ENCODE measurements at places on chromosomes 11 and 22.
A peak's percentile ranks its signal among the peaks of the same experiment; 100 is the strongest.

DNA sequence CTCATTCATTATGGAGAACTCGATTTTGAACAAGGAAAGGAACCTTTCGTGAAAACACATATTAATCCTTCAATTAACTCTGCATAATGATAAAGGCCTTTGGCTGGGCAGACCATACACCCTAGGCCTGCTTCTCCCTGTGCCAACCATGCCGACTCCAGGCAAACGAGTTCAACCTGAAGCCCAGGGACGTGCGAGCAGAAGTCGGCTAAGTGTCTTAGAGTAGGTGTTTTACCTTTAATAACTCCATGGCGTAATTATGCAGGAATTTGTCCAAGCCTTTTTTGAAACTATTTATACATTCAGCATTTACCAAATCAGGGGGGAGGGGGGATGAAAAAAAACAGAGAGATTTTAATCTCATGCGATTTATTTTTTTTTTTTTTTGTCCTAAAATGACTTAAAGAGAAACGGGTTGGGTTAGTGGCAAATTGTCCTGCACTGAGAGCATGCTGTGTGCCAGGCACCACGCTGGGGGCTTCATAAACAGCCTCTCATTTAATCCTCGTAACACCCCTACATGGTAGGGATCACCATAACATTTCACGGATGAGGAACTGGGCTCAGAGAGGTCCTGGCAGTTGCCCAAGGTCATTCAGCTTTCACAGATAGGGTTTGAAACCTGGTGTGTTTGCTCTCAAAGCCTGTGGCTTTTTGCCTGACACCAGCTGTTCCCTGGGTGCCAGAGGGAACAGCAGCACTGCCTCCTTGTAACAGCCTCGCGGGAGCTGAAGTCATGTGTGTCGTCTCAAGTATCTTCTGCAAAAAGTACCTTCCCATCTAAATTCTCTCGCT is 423.9 kb downstream of the MN1 start:
- peak; percentile 70 for DNase-seq

DNA sequence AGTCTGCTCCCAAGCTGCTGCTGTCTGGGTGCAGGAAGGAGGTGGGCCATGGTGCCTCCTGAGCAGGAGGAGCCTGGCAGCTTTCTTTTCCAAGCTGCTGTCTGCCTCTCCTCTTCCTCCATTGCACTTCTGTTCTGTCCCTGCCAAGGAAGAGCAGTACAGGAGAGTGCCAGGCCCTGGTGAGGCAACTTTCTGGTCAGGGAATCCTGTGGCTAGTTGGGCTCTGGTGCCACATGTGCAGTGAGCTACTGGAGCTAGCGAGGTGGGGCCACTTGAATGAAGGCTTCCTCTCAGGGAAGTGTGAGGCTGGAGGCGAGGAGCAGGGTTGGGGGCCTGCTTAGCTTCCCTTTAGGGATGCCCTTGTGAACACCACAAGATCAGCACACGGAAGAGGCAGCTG is 90.0 kb downstream of the TSPAN18 start:
- no peak for DNase-seq

DNA sequence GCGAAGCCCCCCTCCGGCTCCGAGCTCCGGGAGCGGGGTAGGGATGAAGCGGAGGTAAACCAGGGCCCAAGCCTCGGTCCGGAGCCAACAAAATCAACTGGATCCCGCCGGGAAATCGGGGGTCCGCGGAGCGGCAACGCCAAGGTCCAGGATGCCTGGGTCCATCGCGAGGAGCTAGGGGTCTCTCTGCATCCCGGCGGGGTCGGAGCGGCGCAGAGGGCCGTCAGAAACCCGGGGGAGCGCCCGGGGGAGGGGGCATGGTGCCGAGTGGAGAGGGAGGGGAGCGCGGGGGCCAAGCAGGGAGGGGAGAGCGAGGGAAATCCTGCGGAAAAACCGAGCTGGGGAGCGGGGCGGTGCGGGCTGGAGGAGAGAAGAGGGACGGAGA is 51.8 kb downstream of the SLC22A12 start:
- no peak for DNase-seq

GRCh38 chr11:99197477-99197876 is 176.7 kb downstream of the CNTN5 start:
- DNase-seq = no peak

Measured in NCI-H1694 (cell line).